ENCODE measurements at places on chromosomes 4 and X.

- no peak for DNase-seq
These were observed 49.7 kb upstream of the DDIT4L start for GRCh38 chr4:100240008-100240407.

GRCh38 chrX:15564981-15565579 lies 35.7 kb downstream of the ACE2 start:
- DNase-seq, result no peak

DNA sequence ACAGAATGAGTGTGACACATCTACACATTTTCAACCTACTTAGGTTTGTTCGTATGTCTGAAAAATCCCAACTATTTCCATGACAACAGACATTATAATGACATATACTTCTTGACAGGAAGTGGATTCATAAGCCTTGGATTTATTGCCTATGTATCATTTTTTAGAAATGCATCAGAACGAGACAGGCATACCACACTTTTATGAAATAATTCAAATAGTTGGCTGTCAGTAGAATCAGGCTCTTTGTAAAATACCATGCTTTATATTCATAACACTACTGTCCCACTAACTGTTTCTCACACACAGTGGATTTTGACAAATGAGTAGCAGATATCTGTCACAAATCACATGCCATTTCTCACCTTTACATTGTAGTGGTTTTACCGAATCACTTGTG lies 173.2 kb downstream of the BEND2 start:
- no peak for DNase-seq

DNA sequence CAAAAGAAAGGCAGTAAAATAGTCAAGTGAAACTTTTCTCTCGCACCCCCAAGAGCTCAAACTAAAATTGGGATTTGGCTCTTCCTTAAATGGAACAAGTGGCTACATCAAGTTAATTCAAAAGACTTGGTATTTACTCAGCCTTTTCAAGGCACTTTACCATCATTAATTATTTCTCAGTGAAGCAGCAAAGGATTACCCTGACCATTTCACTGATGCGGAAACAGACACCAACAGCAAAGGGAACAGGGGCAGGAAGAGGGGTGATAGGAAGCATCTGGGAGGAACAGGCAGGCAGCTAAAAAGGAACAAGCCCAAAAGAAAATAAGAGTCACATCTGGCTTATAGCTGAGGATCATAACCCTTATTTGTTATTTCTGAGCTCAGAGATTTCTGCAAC lies 2.7 kb downstream of the SCML2 start:
- no peak for DNase-seq

- no peak for DNase-seq
These were observed 114.5 kb downstream of the TSPAN7 start for GRCh38 chrX:38675856-38676255.

DNA sequence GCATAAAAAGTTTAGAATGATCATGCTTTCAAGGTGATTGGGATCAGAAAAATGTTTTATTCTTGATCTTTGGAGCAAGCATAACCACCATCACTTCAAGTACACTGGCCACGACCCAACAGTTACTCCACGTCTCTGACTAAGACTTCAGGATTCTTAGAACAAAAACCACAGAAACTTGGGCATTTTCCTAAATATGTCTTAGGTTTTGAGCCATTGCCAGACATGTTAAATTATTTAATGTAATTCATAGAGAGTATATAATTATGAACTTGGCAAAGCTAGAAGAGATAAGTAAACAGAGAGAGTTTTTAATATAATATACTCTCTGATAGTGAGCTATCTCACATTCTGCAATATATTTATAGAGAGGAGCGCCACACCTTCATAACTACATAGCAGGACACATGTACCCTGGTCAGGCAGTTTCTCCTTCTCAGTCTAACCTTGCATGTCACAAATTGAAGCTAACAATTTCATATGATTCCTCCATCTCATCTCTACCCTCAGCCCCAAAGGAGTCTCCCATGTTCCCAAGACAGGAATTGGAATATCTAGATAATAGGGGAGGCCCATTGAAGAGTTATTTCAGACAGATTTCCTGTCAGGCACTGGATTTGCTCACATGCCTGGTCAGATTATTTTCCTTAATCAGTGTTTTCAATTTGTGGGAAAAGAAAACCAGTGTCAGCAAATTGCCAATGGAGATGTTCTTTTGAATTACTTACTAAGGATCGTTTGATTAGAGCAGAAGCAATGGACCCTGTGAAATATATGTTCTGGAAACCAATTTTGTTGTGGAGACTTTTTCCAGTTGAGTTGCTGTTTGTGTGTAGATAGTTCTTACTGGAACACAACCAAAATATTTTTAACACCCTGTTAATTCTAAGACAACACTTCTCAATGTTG lies 61.7 kb upstream of the GUCY1A1 start:
- no peak for DNase-seq

DNA sequence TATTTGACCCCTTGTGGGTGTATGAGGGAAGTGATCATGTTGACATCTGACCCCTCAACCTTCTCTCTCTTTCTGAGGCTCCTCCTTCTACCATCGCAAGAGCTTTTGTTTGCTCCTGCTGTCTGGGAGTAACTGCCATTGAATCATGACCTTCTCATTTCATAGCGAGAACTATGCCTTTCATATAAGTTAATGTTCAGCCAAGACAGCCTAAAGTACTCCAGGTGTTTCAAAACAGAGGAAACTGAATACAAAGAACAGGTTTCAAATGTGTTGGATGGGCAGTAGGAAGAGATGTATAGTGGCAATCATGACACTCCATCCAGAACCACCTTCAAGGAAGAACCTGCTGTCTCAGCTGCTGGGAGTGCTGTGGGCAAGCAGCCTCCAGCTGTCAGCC lies 403.1 kb downstream of the MID1IP1 start:
- no peak for DNase-seq

DNA sequence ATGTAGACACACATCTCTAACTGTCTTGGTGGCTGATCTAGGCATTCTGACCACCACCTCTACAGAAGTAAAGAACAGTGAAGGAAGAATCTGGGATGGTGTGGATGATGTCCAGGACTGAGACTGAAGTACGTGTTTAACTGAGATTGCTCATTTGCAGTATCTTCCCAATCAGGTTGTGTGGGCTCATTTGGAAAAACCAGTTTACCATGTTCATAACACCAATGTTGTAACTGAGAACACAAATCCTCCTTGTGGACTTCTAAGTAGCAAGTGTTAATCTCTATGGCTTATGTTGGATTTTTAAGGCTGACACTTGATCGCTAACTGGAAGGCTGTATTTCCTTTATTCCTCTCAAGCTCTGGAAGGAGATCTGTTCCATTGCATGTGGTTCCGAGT lies 144.7 kb downstream of the ZNF518B start:
- DNase-seq, result no peak

DNA sequence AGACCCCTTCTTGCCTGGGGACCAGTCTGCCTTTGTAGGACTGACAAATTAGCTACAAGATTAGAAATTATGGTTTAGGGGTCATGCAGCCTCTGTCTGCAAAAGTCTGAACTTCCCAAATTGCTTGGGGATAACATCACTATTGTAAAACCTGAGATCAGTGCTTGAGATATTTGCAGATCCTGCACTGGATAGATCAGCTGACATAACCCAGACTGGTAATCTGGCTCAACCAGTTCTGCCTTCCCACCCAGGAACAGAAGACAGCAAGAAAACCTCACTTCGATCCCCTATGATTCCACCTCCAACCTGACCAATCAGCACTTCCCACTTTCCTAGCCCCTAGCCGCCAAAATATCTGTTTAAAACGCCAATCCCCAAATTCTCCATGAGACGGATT lies 202.8 kb upstream of the DIAPH2 start:
- DNase-seq, result no peak

GRCh38 chr4:140130677-140131076 lies 23.3 kb downstream of the MAML3 start:
- no peak for DNase-seq

DNA sequence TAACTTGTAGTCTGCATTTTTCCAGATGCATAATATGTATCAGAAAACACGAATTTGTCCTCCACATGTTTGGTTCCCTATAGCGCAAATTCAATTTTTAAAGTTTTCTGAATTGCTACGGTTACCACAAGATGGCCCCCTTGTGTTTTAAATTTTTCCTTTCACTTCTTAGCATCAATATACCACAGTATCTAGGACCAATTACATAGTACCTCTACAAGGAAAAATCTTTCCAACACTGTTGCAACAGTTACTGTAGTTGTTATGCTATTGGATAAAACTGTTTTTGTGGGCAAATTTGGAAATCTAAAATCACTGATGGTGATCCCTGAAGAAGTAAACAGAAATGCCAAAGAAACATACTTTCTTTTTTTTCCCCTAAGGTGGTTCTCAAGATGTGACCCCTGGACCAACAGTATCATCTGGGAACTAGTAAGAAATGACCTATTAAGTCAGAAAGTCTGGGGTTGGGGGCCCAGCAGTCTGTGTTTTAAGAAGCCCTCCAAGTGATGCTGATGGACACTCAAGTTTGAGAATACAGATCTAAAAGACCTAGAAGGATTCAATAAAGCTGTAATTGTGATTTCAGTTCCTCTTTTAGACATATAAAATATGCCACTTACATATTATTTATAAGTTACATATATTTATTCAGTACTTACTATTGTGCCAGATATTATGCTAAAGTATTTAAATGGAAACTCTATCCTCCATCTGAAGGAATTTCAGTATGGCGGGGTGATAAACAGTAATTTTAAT lies 3.1 kb downstream of the ZGRF1 start:
- no peak for DNase-seq

Data from T follicular helper cell (primary cell).